ENCODE measurements at places on chromosomes 12 and 14.

DNA sequence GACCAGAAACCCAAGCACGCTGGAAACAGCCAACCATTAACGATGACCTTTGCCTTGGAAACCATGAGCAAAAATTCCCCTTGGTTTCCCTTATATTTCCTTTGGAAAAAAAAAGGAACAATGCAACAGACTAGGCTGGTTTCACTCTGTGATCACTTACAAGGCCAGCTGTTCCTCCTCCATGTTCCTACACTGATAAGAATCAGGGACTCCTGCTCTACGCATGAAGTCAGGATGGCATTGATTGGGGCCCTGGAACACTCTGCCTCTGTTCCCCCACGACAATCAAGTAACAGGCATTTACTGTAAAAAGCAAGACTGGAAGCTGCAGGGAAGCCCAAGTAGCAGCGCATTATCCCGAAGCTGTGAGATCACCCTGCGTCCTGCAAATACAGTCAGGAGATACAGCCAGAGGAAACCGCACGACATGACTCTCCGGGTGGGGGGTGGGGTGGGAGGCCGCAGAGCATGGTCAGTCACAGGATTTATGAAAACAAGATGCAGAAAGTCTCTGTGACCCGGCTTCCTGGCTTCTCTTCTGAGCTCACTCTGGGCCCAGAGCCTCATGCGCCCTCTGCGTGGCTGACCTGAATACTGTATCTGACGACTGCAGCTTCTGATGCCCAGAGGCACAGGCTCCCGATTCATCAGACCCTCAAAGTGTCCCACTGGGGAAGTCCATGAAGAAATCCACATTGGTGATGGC is 31.1 kb downstream of the SSH1 start:
- DNase-seq, result no peak

DNA sequence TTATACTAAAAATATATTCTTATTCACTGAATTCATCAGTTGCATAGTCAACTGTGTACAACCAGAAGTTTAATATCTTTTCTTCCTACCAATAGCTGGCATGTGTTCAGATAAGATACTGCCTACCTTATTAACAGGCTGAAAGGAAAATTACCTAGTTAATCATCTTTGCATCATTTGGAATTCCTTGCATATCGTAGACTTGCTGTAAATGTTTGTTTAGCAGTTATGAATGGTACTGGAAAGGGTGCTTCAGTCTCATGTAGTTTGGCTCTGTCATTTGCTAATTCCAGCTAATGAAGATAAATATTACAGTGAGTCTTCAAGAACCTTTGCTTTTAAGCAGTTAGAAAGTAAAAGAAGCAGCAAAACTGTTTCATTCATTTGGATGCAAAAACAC is 84.4 kb downstream of the PPHLN1 start:
- no peak for DNase-seq

GRCh38 chr12:22313286-22313962 is 21.1 kb downstream of the ST8SIA1 start:
- DNase-seq, result no peak

DNA sequence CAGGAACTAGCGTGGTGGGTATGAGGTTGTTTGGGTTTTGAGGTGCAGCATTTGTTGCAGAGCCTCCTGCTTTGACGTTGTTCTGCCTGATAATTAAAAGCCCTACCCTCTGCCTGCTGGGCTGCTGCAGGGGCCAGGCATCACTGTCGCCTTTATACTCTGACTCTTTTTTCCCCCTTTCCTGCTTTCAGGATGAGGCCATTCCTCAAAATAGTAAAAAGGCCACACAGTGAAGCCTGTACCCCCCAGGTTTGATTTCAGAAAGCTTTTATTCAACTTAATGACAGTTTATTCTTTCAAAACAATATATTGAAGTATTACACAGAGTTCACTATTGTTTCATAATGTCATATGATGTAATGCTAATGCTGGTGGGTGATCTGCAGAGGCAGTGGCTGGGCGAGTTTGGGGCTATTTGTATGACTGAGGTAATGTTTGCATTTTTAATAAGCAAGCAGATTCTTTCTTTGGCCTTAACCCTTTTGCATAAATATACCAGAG is 9.1 kb downstream of the BORCS5 start:
- no peak for DNase-seq

GRCh38 chr12:50344775-50345174 is 51.6 kb downstream of the FAM186A start:
- DNase-seq, result no peak

DNA sequence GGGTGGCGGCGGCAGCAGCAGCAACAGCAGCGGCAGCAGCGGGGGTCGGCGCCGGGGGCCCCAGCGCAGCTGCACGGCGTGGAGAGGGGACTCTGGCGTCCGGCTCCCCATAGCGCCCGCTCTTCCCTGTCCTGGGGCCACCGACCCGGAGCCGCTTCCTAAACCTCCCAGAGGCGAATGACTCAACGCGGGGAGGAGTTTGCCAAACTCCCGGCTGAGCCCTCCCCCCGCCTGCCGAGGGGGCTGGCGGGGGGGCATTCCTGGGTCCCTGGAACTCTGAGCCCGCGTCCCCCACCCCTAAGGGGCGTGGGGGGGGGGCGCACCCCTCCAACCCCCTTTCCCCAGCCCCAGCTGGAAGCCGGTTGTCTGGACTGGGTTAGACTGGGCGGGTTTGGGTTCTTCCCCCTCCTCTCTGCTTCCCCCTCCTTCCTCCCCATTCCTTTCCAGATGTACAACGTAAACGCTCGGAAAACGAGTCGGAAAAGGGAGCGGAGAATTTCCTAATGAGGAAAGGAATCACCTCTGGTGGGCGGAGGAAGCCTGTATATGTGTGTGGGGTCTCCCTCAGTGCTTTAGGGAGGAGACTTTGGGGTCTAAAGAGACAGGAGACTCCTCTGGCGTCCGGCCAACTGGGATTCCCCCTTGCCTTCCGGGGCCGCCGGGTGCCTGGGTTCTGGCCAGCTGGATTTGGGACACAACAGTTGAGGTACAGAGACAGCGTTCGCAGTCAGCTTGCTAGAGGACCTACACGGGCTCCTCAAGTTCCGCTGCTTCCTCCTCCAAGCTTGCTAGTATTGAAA is at the start of gene ITGA5:
ITGA5 (minus strand) TSS at position 179 of the 800 bp plus-strand sequence; CDS start at position 111, 68 bp downstream.
- DNase-seq, result peak; percentile 62
